ENCODE measurements at places on chromosomes 7 and 10. TPM values are rescaled to one million over a fixed set of nuclear protein-coding genes. Genes with fewer than 3 reads are reported as not detected.

DNA sequence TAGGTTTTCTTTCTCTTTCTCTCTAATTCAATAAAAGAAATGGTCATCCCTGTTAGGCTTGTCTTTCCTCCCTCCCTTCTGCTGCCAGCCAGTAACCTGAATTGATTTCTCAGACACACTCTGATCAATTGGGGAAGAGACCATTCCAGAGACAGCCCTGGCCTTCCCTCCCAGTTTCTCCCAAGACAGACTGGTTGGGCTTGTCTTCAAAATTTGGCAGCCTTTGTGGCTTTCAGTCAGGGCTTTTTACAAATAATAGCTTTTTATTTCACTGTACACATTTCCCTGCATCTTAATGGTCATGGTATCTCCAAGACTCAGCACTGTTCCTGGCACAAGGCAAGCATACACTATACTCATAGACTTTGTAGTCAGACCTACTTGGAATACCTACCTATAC lies 33.9 kb downstream of the BCAP29 start:
- DNase-seq: peak; percentile 14

DNA sequence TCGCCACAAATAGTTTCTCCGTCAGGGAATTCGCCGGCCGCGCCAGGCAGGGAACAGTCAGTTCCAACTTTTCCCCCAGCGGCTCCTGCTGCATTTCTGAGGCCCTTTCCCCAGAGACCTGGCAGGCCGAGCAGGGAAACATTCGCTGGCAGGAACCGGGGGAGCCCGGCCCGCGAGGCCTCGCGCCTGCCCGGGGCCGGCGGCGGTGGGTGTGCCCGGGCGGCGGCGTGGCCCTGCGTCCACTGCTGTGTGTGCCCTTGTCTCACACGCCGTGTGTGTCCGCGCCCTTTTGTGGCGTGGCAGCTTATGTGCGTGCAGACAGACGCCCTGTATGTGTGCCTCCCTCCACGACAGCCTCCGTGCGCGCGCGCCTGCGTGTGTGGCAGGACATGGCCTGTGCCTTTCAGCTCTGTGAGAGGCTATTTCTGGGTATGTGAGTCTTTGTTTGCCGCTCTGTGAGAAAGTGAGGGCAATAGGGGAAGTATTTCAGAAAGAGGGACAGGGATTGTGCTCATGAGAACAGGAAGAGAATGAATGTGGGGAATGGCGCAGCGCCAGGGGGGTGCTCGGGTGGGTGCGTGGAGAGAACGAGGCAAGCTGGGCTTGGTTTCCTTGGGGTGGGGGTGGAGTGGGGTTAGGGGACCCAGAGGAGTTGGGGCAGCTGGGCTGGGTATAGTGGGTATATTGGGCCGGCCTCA lies 689 bp upstream of the SMARCD3 start:
- DNase-seq: peak; percentile 69

- DNase-seq: no peak
Measured at GRCh38 chr10:86139066-86139657, 227.4 kb downstream of the GRID1 start.

DNA sequence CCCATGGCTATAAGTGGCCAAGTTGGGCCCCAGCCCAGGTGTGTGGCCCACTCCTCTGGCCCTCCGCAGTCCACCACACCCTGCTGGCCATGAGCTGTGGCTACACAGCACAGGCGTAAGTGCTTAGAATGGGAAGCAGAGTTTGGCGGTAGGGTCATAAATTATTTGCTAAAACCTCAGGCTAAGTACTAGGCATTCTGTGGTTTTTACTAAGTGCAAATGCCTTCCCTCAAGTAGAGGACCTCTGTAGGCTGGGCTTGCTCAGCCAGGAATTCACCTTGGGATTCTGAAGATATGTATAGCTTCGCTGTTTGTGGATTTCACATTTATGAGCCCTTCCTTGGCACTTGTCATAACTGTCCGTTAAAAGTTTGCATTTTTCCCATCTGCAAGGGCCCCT lies 44.8 kb upstream of the LOXL4 start:
- DNase-seq: no peak

DNA sequence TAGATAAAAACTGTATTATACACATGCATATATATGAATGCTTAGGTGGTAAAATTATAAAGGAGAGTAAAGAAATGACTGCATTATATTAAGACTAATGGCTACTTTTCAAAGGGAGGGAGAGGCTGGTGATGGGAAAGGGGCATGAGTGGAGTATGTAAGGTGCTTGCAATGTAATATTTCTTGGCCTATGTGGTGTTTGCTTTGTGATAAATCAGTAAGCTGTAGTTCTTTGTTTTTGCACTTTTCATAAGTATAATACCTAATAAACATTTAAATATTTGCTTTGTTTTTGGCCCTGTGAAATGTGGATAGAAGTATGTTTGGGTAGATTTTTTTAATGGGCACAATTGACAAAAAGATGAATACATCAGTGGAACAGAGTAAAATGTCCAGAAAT lies 25.9 kb downstream of the AGBL3 start:
- DNase-seq: no peak

DNA sequence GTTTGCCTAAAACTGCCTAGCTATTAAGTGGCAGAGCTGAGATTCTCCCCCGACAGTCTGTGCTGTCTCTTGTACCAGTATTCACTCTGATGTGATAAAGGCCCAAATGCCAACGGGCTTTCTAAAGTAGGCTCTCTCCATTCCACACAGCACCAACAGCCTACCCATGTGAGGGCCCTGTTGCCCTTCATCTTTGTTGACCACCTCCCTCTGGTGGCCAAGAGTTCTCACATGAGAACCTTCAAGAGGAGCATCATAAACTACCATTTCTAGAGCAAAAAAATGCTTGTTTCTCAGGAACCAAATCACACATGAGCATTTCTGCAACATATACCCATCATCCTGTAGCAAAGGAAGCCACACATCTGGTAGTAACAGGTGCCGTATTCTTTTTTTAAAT lies 185.8 kb downstream of the GRM8 start:
- DNase-seq: no peak

- no peak for DNase-seq
Measured at GRCh38 chr7:39321909-39322498, 244.2 kb upstream of the YAE1 start.

Gene LOXL4
- 52.4 TPM for total RNA-seq

Gene PAX4
- total RNA-seq: not detected

Gene IDI2
- total RNA-seq: not detected

GRCh38 chr7:38232502-38233366 lies 40.7 kb downstream of the TARP start:
- no peak for DNase-seq

- DNase-seq: peak; percentile 34
Measured at GRCh38 chr7:110209884-110210283, 881.0 kb upstream of the LRRN3 start.

DNA sequence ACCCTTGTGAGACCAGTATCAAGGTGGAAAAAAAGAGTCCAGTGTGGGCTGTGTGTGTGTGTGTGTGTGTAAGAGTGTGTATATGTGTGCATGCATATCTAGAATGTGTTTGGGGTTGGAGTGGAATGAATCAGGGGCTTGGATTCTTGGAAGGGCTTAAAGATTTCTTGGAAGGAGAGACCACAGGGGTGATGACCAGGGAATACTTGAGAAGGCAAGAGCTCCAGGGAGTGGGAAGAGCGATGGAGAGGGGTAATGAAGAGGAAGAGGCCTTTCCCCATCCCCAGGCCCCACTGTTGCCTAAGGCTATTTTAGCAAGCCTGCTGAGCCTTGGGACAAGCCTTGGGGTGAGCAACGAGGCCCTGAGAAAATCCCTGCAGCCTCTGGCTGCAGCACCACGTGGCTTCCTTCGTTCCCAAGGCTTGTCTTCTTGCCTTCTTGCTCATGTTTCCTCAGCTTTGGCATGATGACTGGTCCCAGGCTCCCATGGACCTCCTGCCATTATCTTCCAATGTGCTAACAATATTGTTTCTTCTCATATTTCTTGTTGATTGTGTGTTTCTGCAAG lies 663.4 kb downstream of the INHBA start:
- no peak for DNase-seq

GRCh38 chr7:115146148-115146547 lies 224.3 kb downstream of the MDFIC start:
- no peak for DNase-seq

Gene SORBS1
- 0.12 TPM for total RNA-seq

Gene SP4
- 4.2 TPM for total RNA-seq

DNA sequence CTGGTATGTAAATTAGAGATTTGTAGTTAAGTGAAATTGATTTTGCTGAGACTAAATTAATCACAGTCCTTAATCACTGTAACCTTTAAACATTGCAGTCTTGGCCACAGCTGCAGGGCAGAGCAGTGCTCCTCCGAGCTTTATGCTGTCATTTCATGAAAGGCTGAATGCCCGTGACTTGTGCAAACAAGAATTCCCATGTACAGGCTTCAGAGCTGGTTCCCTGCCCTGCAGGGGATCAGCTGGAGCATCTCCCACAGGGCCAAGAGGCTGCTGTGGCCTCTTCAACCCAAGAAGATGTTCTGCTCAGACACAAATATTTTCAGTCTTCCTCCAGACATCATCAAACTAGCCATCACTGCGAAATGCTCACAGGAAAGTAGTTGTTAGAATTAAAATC lies 419.1 kb downstream of the AUTS2 start:
- DNase-seq: no peak

DNA sequence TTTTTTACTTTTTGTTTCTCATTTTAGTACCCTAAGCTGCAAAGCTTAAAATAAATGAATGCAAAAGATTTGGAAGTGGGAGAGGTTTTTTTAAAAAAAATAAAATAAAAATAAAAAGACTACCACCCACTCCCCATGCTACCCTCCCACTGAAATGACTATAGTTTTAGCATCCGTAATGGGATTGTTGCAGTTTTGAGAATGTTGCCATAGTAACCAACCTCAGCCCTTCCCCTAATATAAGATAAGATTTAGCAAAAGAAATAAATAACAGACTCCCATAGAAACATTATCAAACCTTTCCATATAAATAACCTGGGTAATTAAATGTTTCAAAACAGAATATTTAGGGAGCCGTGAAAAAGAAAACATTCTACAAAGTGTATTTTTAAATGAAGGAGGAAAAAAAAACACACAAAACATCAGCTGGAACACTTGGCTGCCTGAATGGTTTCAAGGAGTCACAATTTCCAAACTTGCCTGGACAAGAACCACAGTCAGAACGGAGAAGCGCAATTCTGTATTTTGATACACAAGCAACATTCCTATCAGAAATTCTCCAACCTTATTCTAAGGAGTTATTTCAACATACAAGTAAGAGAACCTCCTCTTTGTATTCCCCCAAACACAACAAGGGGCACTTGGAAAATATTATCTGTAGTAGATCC lies 57.4 kb downstream of the DGKI start:
- no peak for DNase-seq

GRCh38 chr7:74505471-74506324 lies 52.0 kb downstream of the GTF2IRD1 start:
- no peak for DNase-seq

- no peak for DNase-seq
Measured at GRCh38 chr7:40623863-40624262, 489.1 kb downstream of the SUGCT start.

- DNase-seq: no peak
Measured at GRCh38 chr10:23367896-23368595, 23.4 kb upstream of the C10orf67 start.

DNA sequence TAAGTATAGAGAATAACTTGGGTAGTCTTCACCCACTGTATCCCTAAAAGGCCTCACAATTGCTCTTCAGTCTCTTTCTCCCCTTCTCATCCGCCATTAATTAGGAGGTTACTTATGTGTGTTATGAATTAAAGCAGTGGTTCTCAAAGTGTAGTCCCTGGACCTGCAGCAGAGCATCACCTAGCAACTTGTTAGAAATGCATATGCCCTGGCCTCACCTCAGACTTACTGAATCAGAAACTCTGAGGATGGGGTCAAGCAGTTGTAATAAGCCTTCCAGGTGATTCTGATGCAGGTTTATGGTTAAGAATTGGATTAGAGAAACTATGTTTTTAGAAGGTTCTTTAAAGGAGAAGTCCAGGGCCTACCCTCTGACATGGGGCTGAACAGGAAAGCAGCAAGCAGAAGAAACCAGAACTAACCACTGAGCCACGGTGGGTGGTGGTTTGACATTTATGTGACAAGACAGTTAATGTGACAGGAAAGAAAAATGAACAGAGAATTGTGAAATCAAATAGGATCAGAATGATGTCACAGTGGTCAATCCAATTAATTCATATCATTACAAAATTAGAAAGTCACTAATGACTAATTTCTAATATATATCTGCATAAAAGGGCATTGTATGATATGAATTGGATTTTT lies 37.6 kb downstream of the ENTPD1 start:
- no peak for DNase-seq

GRCh38 chr10:3229815-3230214 lies 57.2 kb upstream of the PITRM1 start:
- DNase-seq: no peak
